ENCODE measurements at places on chromosomes 6 and 20.

DNA sequence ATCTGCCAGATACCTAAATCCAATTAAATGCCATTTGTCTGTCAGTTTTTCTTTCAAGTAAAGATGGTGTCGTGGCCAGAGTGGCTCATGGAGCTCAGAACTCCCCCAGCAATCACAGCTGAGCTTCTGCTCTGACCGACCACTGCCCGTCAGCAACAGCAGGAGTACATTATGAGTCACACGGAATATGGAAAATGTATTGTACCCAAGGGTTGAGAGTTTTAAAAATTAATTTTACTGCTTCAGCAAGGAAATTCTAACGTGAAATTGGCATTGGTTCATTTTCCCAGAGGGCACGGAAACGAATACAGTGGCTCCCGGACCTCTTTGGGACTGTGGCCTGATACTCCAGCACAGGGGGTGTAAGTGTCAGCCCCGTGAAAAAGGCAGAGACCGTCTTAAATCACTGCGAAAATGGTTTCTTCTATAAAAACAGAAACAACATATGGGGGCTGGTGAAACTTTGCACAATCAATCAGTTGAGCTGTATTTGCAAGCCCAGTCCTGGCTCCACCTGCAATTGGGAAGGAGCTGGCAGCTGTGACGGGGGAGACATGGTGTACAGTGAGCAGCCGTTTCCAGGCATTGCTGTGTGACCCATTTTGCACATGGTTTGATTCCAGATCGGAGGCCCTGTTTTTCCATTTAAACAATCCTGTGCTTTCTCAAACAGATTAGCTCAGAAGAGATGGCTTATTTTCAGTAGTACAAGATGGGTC, 12.8 kb downstream of the NPEPL1 start:
- no peak for ATAC-seq

DNA sequence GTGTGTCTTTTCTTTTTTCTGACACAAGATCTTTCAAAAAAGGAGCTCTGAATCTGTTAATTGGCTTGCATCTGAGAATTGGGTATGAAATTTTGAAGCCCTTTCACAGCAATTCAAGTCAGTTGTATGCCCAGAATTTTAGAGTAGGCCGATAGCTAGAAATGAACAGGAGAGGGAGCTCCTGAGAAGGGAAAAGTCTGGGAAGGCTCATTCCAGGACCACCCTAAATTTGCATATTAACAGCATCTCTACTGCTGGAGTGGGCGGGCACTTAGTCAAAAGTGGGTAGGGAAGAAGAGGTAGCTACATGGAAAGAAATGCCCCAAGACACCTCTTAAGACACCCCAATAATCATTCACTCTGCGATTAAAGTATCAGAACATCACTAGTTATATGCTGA, 928.3 kb downstream of the TBC1D32 start:
- no peak for ATAC-seq

DNA sequence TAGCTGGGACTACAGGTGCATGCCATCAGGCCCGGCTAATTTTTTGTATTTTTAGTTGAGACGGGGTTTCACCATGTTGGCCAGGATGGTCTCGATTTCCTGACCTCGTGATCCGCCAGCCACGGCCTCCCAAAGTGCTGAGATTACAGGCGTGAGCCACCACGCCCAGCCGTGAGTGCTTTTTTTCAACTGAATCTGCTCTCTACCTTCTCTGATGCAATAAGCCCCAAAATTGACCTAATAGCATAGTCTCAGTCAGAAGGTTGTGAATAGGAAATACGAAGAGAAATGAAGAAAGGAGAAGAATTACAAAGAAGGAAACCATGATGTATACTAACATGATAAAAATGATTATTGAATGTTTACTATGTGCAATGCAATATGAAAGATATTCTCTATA, 33.2 kb downstream of the BEND6 start:
- ATAC-seq: no peak

- ATAC-seq: no peak
These were observed 9.2 kb downstream of the PHF3 start for GRCh38 chr6:63644668-63645326.

- ATAC-seq: no peak
These were observed 721.3 kb downstream of the EYS start for GRCh38 chr6:64985726-64986125.

DNA sequence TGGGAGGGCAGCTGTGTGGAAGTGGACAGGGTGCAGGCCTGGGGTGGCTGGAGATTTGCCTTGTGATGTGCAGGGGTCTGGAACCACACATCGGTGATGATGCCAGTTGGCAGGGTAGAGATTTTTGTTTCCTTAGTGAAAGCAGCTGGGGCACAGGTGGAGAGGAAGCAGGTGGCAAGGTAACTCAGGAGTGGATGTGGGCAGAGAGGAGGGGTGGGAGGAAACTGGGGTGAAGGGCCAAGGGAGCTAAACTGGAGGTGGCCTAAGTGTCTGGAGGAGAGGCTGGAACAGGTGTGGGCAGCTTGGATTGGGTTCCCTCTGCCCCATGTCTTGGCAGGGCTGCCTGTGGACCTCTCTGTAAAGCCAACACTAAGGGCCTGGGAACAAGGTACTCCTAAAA, 4.7 kb upstream of the SCUBE3 start:
- ATAC-seq: no peak

DNA sequence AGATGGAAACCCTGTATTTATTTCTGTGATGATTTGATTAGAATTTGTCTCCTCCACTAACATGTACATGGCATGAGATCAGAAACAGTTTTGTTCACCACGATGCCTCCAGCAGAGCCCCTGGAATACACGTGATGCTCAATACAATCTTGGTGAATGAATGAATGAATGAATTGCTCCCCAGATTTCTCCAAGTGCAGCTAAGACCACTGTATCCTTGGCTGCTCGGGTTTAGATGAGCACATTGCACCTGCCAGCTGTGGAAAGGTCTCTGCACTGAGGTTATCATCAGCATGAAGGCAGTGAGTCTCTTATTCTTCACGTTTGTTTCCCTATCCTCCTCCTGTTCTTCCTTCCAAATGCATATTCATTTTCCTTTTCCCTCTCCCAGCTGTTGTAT, 17.9 kb downstream of the CASS4 start:
- ATAC-seq: peak; percentile 7
